Stimulated activated CD8-positive, alpha-beta memory T cell treated with anti-CD3 and anti-CD28 coated beads, Interleukin-4, amount 100 ng/mL, for 4 hours (primary cell): ENCODE measurements at places on chromosomes 5 and 9.
A peak's percentile ranks its signal among the peaks of the same experiment; 100 is the strongest.

- DNase-seq = no peak
Measured at GRCh38 chr5:80216753-80217596, 38.9 kb downstream of the SERINC5 start.

DNA sequence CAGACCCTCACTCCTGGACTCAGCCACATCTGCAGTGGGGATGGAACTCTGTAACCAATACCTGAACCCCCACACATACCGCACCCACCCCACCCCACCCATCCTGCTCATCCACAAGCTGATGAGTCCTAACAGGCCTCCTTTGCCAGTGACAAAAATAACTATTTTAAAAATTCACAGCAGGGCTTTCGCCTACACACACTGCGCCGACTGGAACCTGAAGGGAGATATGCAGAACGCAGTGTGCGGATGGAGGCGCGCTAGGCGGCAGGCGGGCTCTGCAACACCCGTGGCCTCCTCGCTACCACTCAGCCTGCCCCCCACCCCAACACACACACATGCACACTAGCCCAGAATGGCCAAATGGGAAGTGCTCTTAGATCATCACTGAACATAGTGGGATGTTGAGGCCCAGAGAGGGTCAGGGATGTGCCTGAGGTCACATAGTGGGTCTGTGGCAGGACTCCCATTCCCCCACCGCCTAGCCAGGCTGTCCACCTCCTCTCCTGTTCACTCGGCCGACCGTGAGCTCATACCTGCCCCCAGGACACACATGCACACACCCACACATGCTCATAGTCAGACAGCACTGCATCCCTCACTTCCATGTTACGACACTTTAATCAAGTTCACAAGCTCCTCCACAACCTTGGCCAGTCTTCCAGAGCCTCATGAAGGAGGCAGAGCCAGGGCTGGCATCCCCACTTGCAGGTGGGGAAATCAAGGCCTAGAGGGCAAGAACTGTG, 6.3 kb upstream of the CAMK2A start:
- DNase-seq = no peak

DNA sequence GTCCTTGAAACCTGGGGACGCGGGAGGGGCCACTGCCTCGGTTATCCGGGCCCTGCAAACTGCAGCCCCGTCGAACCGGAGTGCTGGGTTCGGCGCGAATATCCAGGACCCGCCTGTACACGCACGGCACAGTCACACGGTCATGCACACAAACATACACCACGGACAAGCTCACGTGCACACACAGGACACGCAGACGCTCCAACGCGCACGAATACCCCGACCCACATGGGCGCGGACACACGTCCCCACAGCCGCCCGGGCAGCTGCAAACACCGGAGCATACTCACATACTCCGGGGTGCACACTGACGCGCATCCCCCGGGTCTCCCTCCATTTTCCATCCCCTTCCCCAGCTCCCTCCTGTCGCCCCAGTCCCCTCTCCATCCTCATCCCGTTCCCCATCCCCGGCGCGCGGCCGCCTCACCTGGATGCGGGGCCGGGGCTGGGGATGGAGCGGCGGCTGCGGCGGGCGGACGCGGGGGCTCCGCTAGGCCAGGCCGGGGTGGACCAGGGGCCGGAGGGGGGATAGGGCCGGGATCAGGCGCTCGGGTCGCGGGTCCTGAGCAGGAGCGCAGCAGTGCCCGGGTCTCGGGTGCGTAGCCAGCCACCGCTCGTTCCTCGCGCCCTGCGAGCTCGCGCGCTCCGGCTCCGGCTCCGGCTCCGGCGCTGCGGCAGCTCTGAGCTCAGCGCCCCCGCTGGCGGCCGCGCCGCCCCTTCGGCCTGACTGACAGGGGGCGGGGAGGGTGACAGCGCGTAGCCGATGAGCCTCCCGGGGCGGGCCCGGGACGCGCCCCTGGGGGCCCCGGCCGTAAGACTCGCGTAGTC, at the start of the genes EIF4E1B and SNCB:
Gene EIF4E1B (plus strand): TSS at position 823 of the 828 bp plus-strand sequence. CDS start 12,113 bp downstream, outside the sequence.
Gene SNCB (minus strand): TSS at position 682 of the 828 bp plus-strand sequence. CDS start 880 bp downstream, outside the sequence.
- DNase-seq = peak; percentile 31

DNA sequence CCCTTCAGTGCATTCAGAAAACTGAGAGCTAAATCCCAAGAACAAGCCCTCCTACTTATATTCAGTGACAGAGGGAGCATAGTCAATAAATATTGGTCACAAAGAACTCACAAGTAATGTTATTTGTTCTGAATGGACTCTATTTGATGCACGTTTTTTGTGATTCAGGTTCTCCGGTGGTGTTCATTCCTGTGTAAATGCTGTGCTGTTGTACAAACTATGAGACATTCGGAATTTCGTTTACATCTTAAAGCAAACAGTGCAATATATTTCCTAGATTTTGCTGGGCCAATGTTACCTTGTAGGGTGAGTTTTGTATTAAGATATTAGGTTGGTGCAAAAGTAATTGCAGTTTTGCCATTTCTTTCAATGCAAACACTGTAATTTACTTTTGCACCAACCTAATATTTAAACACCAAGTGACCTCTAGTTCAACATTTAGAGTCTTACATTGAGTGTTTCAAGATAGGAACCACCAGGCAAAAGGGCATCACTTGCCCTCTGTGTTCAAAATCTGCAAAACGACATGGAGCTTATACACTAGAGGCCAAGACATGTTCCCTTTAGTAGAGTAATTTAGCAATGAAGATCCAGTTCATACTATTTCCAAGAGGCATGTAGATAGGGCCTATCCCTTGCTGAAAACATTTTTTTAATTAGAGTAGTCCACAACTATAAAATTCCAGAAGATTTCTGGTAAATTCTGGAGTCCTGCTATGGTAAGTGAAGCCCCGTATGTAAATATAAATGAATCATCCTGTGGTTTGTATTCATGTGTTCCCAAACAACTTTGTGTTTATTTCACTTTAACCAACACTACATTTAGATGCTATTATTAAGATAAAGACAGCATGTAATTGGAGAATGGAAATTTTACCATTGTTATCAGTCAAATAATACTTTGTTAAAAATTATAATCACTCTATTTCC, 444.0 kb upstream of the PTGER4 start:
- DNase-seq = no peak

- no peak for DNase-seq
Measured at GRCh38 chr5:40784027-40784653, 14.0 kb downstream of the PRKAA1 start.

GRCh38 chr9:23796209-23796608, 29.8 kb downstream of the ELAVL2 start:
- DNase-seq = no peak

GRCh38 chr9:98790134-98790841, 6.1 kb downstream of the ANKS6 start:
- no peak for DNase-seq

DNA sequence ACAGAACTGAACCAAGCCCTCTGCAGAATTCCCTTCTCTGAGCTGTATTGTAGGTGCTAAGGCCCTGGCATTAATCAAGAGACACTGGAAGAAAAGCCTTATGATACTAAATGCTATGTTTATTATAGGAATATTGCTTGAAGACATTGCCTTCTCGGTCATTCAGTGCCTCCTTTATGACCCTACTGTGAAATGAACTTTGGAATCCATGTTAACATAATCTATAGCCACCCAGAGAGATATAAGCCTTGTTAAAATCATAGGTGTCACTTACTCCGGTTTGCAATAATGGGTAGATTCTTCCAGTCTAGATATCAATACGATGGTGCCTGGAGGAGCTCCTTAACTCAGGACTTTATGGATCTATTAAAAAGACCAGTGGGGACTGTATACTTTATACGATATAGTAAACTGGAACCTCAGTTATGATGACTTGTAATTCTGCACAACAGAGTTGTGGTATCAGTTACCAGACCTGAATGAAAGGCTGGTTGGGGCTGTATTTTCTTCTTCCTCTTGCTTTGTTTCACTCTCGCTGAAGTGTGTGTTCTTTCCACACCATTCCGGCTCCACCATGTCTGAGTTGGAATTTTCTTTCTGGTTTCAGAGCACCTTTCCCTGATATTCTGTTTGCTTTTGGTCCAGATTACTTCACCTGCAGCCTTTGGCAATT, 154.5 kb downstream of the DROSHA start:
- DNase-seq = no peak

- DNase-seq = no peak
Measured at GRCh38 chr5:67154556-67155206, 41.9 kb downstream of the CD180 start.

DNA sequence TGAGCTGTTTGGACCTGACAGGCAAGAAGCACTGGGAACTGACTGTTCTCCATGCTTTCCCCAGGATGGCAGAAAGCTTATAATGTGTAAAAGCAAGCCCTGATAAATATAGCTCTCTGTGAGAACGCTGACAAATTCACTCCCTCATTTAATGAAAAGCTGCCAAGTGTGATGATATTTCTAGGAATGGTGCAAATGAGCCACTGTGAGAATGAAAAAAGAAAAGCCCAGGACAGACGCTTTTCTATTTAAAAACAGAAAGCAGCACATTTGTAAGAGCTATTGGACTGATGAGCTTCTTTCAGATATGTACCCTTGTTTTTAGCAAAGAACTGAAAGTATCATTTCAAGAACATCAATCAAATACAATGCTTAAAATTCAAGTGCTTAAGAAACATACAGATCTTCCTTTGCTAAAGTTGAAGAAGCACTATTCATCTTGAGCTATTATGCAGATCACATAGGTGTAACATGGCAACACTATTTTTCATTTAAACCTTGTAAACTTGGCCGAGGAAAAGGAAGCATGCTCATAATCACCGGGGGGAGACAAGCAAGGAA, 842.6 kb upstream of the ACO1 start:
- no peak for DNase-seq

GRCh38 chr9:123150708-123151503, 117.4 kb downstream of the GPR21 start:
- no peak for DNase-seq

GRCh38 chr5:74638970-74639806, 1.3 kb downstream of the ENC1 start:
- DNase-seq = no peak

- DNase-seq = no peak
Measured at GRCh38 chr5:65832603-65833228, 93.7 kb upstream of the ERBIN start.

DNA sequence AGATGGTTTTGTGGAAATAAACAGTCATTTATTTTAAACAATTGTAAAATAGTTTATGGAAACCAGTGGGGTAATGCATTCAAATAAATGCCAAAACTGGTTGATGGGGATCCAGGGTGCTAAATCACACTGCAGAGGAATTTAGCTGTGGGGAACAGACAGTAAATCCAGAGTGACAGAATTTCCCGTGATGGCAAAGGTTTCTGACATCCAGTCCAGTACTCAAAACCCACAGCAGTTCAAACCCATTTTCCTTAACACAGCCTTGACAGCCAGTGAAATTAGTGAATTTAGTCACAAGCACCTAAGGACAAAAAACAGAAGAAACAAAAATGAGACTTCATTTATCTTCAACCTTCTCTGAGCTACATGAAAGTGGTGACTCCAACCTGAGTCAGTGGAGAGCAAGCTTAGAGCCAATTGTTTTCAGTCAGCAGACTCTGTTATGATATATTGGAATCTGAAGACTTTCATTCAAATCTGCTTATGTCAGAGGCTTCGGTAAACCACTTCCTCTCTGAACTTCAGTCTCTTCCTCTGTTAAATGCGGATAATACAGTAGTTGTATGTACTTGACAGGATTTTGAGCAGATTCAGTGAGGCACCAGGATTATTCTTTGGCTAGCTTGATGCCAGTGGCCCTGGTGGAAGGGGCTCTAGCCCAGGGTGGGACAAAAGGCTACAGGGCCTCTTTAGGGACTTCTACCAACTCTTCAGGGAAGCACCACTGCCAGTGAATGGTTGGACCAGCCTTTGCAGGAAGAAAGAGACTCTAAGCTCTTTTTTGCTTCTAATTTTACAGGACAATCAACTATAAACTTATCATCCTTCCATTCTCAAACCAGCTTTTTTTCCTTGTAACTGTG, 185.3 kb downstream of the MAPKAP1 start:
- no peak for DNase-seq

DNA sequence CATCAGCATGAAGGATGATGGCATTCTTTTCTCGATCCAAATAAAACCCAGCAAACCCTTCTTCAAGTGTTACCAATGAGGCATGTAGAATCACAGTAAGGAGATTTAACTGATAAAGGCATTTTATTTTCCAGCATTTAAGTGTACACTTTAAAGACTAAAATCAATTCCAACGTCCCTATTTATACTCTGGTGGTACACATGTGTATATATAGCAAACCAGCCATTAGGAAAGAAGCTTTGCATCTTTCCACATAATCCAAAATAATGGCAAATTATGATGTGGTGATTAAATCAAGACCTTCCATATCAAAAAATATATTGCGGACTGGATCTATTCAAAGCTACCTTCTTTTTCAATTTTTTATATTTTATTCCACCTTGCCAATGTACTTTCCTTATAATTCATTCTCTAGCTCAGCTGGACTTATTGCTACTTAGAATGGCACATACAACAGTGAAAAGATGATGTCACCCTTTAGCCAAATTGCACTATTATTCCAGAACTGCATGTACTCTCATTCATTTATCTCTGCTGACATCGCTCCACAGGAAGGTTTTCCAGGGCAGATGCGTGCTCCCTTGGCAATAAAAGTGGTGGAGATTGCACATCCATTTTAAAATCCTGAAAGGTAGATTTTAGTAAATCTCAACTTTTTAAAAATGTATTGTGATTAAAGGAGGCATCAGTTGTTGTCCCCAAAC, 63.3 kb upstream of the SLC30A5 start:
- DNase-seq = no peak

- no peak for DNase-seq
Measured at GRCh38 chr9:37197158-37198038, 77.0 kb downstream of the ZCCHC7 start.

DNA sequence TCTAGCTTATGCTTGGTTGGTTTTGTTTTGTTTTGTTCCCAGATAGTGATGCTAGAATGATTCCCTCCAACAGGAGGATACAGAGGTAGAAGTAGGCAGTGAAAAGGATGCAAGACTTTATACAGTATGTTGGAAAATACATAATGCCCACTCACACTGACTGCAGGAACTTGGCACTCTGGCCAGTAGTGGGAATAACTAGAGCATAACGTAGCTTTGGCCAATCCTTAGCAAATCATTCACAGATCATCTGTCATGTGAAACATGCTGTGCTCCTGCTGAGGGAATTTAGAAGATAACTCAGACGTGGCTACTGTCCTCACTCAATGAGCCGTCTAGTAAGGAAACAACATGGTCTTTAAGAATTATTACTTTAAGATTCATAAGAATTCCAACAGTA, 13.5 kb downstream of the CFAP90 start:
- DNase-seq = no peak

- no peak for DNase-seq
Measured at GRCh38 chr9:84310883-84311282, 29.7 kb downstream of the SLC28A3 start.

- DNase-seq = no peak
Measured at GRCh38 chr5:22985446-22985845, 132.3 kb upstream of the CDH12 start.

- no peak for DNase-seq
Measured at GRCh38 chr9:132590318-132591182, 8.1 kb downstream of the BARHL1 start.

GRCh38 chr9:85594316-85594715, 147.4 kb downstream of the AGTPBP1 start:
- DNase-seq = no peak

DNA sequence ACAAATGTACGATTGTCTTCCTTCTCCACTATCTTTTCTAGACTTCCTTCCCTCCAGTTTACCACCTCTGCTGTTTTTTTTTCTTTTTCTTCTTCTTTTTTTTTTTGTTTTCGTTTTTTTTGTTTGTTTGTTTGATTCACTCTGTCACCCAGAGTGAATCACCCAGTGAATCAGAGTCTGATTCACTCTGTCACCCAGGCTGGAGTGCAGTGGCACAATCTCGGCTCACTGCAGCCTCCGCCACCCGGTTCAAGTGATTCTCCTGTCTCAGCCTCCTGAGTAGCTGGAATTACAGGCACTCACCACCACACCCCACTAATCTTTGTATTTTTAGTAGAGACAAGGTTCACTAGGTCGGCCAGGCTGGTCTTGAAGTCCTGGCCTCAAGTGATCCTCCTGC, 375.7 kb downstream of the NTRK2 start:
- no peak for DNase-seq
